Natural killer cell treated with Interleukin-12 subunit alpha and Interleukin-12 subunit beta and Interleukin-15 and Interleukin-18, amount 100 ng/mL, for 72 hours (primary cell): ENCODE measurements at places on chromosomes 2 and 18. TPM values are rescaled to one million over a fixed set of nuclear protein-coding genes. Genes with fewer than 3 reads are reported as not detected.
A peak's percentile ranks its signal among the peaks of the same experiment; 100 is the strongest.

GRCh38 chr2:32962690-32963089 is 15.9 kb downstream of the LTBP1 start:
- no peak for DNase-seq

CENPO gene
- total RNA-seq = 35.3 TPM

DNA sequence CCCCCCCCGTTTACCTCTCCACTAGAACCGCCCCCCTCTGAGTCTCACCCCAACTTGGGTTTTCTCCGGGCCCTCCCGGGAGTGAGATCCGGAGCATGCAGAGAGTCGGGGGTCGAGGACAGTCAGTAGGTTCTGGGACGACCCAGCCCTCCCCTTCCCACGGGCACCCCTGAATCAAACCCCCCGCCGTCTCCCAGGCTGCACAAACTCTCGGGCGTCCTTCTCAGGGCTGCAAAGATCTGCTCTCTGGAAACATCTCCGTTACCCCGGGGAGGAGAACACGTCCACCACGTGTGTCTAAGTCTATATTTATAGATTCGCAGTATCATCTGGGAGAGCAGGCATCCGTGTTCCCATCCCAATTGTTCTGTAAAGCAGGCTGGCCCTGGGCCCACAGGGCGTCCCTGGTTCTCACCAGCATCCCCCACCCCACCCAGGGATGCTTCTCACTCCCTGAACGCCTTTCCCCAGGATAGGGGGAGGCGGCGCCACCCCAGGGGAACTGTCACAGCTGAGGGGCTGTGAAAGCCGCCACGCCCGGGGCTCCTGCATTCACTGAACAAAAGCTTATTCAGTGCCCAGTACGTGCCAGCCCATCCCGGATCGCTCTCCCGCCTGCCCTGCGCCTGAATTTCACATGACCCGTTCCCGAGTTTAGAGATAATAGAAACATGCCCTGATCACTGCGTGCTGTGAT is 765 bp upstream of the DIPK1C start:
- DNase-seq = peak; percentile 44

- DNase-seq = no peak
These were observed 15.0 kb upstream of the GMPPA start for GRCh38 chr2:219483451-219484342.

CHRNG gene
- not detected for total RNA-seq

DNA sequence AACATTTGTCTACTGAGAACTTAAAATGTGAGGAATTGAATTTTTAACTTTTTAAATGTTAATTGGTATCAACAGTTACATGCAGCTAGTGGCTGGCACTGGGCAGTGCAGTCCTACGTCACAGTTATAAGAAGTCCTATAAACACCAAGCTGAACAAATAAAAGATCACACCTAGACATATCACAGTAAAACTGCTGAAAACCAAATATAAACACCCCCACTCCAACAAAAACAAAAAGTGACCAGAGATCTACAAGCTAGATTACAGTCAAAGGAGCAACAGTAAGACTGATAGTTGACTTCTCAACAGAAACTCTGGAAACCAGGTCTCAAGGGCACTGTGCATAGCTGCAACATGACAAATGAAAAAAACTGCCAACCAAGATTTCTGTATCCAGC is 19.4 kb downstream of the TLK1 start:
- no peak for DNase-seq

GRCh38 chr18:59606193-59607077 is 90.8 kb downstream of the CCBE1 start:
- DNase-seq = no peak

- DNase-seq = no peak
These were observed 46.4 kb downstream of the SLC25A12 start for GRCh38 chr2:171847627-171848026.

CENPA gene
- 32.1 TPM for total RNA-seq

DNA sequence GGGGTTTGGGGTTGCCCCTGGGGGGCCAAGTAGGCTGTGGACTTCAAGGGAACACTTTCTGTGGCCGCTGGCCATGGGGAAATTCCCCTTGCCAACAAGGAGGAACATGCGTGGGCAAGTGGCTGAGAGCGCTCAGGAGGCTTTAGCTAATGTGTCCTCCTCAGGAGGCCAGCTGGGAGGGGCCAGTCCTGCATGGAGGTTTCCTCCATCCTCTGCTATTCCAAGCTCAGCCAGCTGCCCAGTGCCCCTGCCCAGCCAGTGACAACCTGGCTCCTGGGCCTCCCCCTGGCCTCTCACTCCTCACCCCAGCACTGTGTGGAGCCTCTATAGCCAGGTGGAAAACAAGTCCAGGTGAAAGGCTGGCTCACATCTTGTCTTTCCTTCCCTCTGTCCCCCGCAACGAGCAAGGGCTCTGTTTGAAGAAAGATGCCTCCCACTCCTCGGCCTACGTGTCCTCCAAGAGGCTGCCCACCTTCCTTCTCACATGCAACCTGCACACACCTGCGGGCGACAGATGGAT is 64.4 kb upstream of the DAPL1 start:
- no peak for DNase-seq

DAPL1 gene
- not detected for total RNA-seq

- DNase-seq = no peak
These were observed 31.2 kb downstream of the TWIST2 start for GRCh38 chr2:238879043-238879442.

GRCh38 chr18:8705961-8706790 is 820 bp downstream of the MTCL1 start:
- no peak for DNase-seq

DNA sequence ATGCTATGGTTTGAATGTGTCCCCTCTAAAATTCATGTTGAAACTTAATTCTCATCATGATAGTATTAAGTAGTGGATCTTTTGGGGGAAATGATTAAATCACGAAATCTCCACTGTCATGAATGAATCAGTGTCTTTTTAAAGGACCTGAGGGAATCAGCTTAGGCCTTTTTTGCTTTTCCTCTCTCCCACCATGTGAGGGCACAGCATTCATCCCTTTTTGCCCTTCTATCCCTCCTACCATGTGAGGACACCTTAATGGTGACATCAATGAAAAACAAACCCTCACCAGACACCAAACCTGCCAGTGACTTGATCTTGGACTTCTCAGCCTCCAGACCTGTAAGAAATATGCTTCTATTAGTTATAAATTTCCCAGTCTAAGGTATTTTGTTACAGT is 247.1 kb upstream of the UBE2E3 start:
- no peak for DNase-seq

CAPN13 gene
- not detected for total RNA-seq

DNA sequence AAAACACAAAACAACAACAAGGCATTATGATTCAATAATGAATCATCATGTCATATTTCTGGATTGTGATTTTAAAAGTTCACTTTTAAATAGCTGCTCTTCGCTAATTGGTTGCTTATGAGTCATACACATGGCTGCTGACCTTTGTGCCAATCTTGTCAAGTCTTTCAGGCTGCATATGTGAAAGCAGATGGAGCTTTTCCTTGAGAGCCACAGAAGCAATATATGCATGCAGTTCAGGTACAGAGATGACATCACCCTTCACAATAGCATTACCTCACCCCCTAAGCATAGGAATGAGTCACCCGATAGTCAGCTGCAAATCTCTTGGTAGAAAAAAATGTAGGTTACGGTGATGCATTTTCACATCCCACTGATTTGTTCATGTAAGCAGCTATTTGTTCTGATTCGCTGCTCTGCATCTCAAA is 27.2 kb downstream of the EIF2AK3 start:
- DNase-seq = peak; percentile 65

DNA sequence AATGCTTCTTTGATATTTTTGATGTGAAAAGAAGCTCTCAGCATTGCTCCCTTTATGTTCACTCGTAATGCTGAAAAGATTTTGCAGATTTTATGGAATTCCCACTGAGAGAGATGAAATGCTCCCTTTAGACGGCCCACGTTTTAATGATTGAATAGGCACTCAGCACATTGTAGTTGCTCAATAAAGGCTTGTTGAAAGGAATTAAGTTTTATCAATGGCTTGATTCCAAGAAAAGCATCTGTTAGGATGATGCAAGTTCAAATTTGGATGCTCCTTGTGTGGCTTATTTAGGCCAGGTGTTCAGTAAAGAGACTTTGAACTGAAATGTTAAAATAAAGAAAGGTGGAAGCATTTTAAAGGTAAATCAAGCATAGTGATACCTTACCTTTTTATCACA is 725.1 kb downstream of the EPHA4 start:
- DNase-seq = no peak

DNA sequence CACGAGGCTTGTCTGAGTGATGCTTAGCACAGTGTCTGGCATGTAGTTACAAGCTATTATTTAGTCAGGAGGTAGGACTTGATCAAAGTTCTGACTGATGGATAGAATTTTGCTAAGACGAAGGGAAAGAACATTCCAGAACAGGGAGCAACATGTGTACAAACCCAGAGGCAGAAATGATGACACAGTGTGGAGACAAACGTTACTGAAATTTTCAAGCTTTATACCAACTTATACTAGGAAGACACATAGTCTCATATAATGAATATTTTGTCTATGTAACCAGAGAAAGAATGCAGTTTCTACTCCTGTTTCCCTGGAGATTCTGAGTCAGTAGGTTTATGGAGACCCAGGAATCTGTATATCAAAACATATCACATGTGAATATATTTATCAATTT is 123.4 kb downstream of the FAM124B start:
- no peak for DNase-seq

KCNF1 gene
- total RNA-seq = not detected

COLEC11 gene
- 0.48 TPM for total RNA-seq

DNA sequence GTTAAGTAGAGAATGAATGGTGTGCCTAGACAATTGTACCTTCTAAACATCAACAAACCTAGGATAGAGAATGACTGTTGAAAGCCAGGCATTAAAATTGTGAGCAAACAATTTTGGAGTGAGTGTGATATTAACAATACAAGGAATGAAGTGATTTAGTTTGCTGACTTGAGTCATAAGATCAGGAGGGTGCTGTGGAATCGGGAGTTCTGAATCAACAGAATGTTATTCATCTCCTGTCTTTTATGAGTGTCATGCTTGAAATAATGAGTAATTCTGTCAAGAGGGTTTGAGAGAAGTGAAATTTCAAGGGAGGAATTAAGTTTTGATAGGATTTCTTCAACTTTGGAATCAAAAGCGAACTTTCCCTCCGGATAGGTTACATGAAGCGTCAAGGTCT is 214.4 kb upstream of the DSEL start:
- DNase-seq = no peak

GRCh38 chr2:88838165-88838635 is 146.7 kb downstream of the RPIA start:
- no peak for DNase-seq

MAB21L4 gene
- not detected for total RNA-seq

C2orf15 gene
- not detected for total RNA-seq

DNA sequence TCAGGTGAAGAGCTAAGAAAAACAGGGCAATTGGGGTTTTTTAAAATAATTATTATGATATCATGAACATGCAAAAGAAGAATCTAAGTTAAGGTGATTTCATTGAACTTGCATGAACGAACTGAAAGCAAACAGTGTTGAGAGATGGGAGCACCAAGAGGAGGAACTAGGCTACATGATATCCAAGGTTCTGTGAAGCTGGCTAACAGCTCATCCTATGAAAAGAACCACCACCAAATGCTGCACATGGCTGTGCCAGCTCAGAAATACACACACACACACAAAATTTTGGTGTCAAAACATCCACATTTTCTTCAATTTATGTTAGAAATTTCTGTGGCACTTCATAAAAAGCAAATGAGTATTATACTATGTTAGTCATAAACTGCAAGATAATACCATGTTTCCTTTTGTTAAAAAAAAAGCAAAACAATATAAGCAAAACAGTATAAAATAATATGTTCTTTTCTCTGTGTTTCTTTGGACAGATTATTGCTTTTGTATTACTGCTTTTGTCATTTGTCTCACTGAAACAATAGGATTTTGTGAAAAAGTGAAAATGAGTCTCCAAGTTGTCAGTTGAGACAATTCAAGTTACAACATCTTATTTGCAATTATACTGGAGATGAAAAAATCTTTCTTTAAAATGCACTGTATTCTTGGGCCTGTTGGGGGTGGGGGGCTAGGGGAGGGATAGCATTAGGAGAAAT is 12.6 kb upstream of the TTC32 start:
- DNase-seq = no peak

GRCh38 chr18:44801781-44802180 is 121.1 kb downstream of the SETBP1 start:
- DNase-seq = no peak

AFG3L2 gene
- 74.1 TPM for total RNA-seq

GREB1 gene
- 2.2 TPM for total RNA-seq

GRCh38 chr2:105725388-105725787 is 19.3 kb upstream of the NCK2 start:
- no peak for DNase-seq

- DNase-seq = no peak
These were observed 94.9 kb downstream of the MALT1 start for GRCh38 chr18:58766164-58766563.

- DNase-seq = no peak
These were observed 20.7 kb upstream of the DPP10 start for GRCh38 chr2:114421781-114422180.

DNA sequence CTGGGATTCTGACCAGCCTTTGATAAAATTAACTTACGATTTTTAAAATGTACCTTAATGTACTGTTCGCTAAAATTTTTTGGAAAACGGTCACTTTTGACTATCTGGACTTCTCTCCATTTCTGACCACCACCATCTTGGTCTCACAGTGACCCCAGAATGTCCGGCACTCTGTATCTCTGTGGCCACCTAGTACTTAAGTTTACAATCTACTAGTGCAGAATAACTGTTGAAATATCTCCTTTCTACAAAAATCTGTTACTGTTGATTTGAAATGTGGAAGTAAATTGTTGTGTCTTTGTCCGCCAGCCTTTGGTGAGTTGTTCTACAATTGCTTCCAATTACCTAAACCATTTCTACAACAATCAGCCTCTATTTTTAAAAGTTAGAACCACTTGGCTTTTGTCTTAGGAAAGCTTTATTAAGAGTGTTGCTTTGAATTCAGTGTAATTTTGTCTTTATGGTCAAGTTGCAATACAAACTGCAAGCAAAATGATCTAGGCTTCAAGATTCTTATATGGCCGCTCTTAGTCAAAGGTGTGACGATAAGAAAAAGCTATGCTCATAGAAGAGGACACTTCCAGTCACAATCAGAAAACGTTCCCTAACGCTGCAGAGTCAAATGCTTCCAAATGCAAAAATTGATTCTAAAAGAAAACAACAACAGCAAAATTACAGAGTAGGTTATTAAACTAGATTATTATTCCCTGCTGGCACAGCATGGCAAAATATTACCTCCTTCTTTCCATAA is 283.3 kb downstream of the STK39 start:
- DNase-seq = no peak

DNA sequence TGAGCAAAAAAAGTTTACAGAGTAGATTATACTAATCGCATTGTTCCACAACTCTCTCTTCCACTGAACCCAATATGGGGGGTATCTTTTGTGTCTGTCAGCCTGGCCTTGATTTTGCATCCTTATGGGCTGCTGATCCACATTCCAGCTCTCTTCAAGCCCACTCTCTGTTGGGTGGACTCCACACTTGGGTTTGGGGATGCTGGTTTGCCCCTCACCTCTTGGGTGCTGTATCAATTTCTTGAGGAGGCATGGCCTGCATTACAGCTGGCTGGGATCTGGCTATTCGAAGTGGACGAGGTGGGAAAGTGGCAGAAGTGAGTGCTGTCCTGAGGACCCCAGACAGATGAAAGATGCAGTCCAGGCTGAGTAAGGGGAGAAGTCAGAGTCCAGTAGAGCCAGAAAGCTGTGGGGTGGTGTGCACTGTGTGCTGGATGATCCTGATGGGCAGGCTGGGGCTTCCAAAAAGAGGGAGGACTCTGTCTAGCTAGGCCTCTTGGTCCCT is 141.4 kb downstream of the CAPN13 start:
- DNase-seq = no peak

GRCh38 chr18:45522371-45522770 is 92.9 kb upstream of the SLC14A2 start:
- DNase-seq = no peak
